Neural progenitor cell (in vitro differentiated cells): ENCODE measurements at places on chromosomes 12 and 14. TPM values are rescaled to one million over a fixed set of nuclear protein-coding genes. Genes with fewer than 3 reads are reported as not detected.

VRTN gene
- 7.9 and 18.6 TPM in 2 replicates for total RNA-seq

DNA sequence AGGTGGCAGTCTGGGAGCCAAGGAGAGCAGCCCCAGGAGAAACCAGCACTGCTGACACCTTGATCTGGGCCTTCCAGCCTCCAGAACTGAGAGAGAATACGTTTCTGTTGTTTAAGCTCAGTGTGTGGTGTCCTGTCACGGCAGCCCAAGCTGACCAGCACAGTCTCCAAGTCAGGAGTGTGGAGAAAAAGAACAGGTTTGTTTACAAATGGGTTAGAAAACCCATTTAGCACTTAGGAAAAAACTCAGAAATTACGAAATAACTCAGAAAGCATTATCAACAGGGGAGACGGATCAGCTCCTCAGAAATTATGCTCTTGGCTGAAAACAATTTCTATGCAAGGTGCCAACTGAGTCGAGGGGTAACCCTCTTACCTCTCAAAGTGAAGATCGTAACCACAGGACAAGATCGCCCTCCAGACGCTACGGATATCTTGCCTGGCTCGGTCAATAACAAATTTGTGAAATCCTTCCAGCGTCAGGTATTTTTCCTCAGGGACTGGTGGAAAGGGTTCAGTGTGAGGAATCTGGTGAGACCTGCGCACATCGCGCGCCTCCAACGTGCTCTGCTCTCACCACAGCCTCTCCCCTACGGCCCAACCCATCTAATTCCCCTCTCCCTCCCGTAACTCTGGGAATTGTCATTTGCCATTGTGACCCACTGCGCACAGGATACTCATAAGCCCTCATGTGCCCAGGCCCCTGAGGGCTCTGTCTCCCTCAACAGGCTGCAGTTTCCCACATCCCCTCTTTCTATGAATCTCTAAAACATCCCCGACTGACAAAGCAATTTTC is 50.2 kb downstream of the TRAFD1 start:
- H3K4me3 ChIP-seq: no peak overlapping the region
- no peak overlapping the region for H3K27ac ChIP-seq
- DNase-seq: no peak
- H3K4me1 ChIP-seq: no peaks in the 10 kb centered on the region
- H3K36me3 ChIP-seq: no peaks in the 10 kb centered on the region
- H3K27me3 ChIP-seq: no peaks in the 10 kb centered on the region

DNA sequence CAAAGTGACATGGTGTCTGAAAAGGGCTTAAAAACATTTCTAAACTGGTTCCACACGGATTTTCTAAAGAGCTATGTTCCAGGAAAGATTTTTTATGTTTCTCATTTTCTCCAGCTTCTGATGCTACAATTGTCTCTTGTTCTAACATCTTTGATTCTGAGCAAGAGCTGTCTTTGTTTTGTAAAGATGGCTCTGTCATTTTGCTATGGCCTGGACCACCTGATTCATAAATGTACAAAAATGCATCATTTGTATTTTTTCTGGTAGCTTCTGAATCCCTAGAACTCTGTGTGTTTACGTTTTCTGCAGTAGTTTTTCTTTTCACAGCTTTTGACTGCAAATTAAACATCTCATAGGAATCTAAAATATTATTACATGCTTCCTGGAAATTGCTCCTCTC is 3.2 kb downstream of the MLH3 start:
- H3K4me3 ChIP-seq: no peak overlapping the region
- H3K27ac ChIP-seq: no peak overlapping the region
- DNase-seq: no peak

DNA sequence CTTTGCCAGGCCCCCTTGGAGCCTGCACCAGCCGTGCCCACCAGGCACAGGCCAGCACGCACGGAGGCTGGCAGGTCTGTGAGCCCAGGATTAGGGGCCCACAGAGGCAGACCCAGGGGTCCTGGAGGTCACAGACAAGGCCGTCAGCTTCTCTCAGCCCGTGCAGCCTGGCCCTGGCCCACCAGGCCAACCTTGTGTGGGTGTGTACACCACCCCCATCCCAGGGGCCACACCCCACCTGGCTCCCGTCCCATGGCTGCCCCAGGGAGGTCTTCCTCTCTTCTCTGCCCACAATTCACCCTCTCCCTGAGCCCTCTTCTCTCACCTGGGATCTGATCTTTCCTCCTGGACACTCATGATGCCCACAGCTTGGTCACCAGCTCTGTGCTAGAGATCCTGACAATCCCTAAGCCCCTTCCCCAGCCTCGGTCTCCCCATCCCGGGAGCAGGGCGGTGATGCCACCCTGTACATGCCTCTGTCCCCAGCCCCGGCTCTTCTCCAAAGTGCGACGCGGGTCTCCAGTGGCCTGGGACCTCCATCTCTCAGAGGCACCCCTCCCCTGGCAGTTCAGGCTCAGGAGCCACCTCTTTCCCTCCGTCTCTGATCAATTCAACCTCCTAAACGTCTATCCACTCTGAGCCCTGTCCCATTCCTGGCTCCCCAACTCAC is 31.1 kb upstream of the GPR132 start:
- no peak overlapping the region for H3K4me3 ChIP-seq
- H3K27me3 ChIP-seq: peaks cover 36% of the 10 kb centered on the region
- no peaks in the 10 kb centered on the region for H3K36me3 ChIP-seq
- peaks cover 6% of the 10 kb centered on the region for H3K4me1 ChIP-seq
- H3K27ac ChIP-seq: no peak overlapping the region
- DNase-seq: no peak

DNA sequence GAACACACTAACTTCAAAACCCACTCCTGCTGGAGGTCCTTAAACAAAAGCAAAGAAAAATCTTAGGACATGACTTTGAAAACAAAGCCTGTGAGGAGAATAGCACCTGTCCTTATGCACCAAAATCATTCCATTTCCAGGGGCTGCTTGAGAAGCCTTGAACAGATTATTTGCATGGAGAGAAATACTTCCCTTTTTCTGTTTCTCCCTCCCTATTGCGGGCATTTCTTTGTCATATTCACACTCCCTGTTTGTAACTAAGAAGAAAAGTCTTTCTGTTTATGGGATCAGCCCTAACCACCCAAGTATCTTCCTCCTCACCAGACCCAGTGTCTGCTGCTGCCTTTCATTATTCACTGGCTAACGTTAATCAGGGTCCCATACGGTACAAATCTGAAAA is 218.8 kb downstream of the DPF3 start:
- H3K27me3 ChIP-seq: no peaks in the 10 kb centered on the region
- no peak for DNase-seq
- peaks cover 11% of the 10 kb centered on the region for H3K4me1 ChIP-seq
- no peak overlapping the region for H3K27ac ChIP-seq
- no peak overlapping the region for H3K4me3 ChIP-seq

- no peaks in the 10 kb centered on the region for H3K36me3 ChIP-seq
- DNase-seq: no peak
- no peaks in the 10 kb centered on the region for H3K27me3 ChIP-seq
- H3K4me3 ChIP-seq: no peak overlapping the region
- no peak overlapping the region for H3K27ac ChIP-seq
- peaks cover 9% of the 10 kb centered on the region for H3K4me1 ChIP-seq
Observed at GRCh38 chr12:91817517-91817916, 328.1 kb downstream of the BTG1 start.

SCN8A gene
- 9.3 and 14.2 TPM in 2 replicates for total RNA-seq

GRCh38 chr12:51395283-51396230 is 4.4 kb upstream of the GALNT6 start:
- no peaks in the 10 kb centered on the region for H3K4me1 ChIP-seq
- no peak overlapping the region for H3K4me3 ChIP-seq
- DNase-seq: no peak
- H3K27ac ChIP-seq: no peak overlapping the region
- H3K36me3 ChIP-seq: no peaks in the 10 kb centered on the region

ENDOU gene
- not detected in 2 replicates for total RNA-seq

EFS gene
- total RNA-seq: 21.7 and 74.3 TPM in 2 replicates

DNA sequence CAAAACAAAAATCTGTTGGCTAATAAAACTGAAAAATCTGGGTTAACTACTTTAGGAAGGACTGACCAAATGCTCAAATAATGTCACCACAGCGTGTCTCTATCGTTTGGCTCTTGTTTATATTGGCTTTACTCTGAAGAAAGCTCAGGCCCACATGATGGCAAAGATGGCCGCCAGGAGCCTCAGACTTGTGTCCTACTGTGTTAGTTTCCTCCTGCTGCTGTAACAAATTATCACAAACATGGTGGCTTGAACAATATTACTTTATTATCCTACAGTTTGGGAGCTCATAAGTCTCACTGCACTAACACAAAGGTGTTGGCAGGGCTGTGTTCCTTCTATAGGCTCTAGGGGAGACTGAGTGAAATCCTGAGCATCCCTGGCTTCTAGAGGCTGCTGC is 303.0 kb downstream of the DAD1 start:
- no peaks in the 10 kb centered on the region for H3K36me3 ChIP-seq
- no peak overlapping the region for H3K27ac ChIP-seq
- no peak overlapping the region for H3K4me3 ChIP-seq
- DNase-seq: no peak
- no peaks in the 10 kb centered on the region for H3K4me1 ChIP-seq

DNA sequence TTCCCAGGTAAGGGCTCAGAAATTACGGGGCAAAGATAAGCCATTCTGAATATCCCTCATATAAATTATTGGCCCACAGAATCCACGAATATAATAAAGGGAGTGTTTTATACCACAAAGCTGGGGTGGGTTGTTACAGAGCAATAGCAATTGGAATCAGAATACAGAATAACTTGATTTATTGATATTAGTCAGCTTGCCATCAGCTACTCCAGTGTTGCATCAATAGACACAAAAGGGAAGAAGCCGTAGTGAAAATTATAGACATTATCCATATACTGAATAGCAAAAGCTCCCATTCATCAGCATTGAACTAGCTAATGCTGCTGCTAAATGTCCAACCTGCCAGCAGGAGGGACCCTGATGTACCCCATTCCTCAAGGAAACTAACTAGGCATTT is 18.3 kb downstream of the MDGA2 start:
- no peak for DNase-seq
- H3K27ac ChIP-seq: no peak overlapping the region
- no peaks in the 10 kb centered on the region for H3K4me1 ChIP-seq
- H3K36me3 ChIP-seq: no peaks in the 10 kb centered on the region

GRCh38 chr14:60680511-60680910 is 31.2 kb upstream of the SIX1 start:
- no peaks in the 10 kb centered on the region for H3K36me3 ChIP-seq
- H3K27ac ChIP-seq: no peak overlapping the region
- H3K27me3 ChIP-seq: no peaks in the 10 kb centered on the region
- no peak for DNase-seq
- peaks cover 13% of the 10 kb centered on the region for H3K4me1 ChIP-seq

GRCh38 chr14:92471919-92472318 is 41.7 kb upstream of the RIN3 start:
- H3K4me3 ChIP-seq: no peak overlapping the region
- no peak for DNase-seq
- no peaks in the 10 kb centered on the region for H3K36me3 ChIP-seq
- H3K27me3 ChIP-seq: no peaks in the 10 kb centered on the region
- no peaks in the 10 kb centered on the region for H3K4me1 ChIP-seq
- no peak overlapping the region for H3K27ac ChIP-seq

IL26 gene
- not detected in 2 replicates for total RNA-seq

DNA sequence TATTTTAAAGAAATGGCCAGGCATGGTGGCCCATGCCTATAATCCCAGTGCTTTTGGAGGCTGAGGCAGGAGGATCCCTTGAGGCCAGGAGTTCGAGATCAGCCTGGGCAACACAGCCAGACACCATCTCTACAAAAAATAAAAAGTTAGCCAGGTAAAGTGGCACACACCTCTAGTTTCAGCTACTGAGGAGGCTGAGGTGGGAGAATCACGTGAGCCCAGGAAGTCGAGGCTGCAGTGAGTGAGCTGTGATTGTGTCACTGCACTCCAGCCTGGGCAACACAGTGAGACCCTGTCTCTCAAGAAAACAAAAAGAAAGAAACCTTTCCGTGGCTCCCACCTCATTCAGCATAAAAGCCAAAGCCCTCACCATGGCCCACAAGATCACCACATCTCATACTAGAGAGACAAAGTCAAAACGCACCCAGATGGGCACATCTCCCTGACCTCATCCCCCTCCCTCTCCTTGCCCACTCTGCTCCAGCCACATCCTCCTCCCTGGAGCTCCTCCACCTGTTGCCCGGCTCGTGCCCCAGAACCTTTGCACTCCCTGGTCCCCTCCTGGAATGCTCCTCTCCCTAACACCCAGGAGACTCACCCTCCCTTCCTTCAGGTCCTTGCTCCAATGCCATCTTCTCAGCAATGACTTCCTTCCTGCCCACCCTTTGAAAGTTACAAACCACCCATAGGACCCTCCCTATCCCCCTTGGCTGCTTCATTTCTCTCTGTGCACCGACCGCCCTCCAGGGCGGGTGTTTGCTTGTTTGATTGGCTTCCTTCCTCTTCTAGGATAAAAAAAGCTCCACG is 4.8 kb upstream of the SCARB1 start:
- peaks cover 21% of the 10 kb centered on the region for H3K4me1 ChIP-seq
- H3K27me3 ChIP-seq: peaks cover 3% of the 10 kb centered on the region
- DNase-seq: no peak
- H3K4me3 ChIP-seq: no peak overlapping the region
- no peak overlapping the region for H3K27ac ChIP-seq

TOMM20L gene
- total RNA-seq: not detected in 2 replicates

RHOJ gene
- not detected in 2 replicates for total RNA-seq

- H3K27me3 ChIP-seq: peaks cover 43% of the 10 kb centered on the region
- peaks cover 8% of the 10 kb centered on the region for H3K4me1 ChIP-seq
- H3K36me3 ChIP-seq: no peaks in the 10 kb centered on the region
- peak; percentile 64 for DNase-seq
- no peak overlapping the region for H3K27ac ChIP-seq
- no peak overlapping the region for H3K4me3 ChIP-seq
Observed at GRCh38 chr12:49553512-49554088, 14.3 kb downstream of the MCRS1 start.

- H3K4me1 ChIP-seq: no peaks in the 10 kb centered on the region
- H3K27ac ChIP-seq: no peak overlapping the region
- H3K36me3 ChIP-seq: no peaks in the 10 kb centered on the region
- no peak for DNase-seq
- H3K27me3 ChIP-seq: no peaks in the 10 kb centered on the region
Observed at GRCh38 chr12:121849665-121850064, 9.0 kb downstream of the HPD start.

GRCh38 chr12:47858511-47859266 is 39.0 kb upstream of the HDAC7 start:
- no peak overlapping the region for H3K4me3 ChIP-seq
- H3K36me3 ChIP-seq: no peaks in the 10 kb centered on the region
- no peak overlapping the region for H3K27ac ChIP-seq
- no peak for DNase-seq

LRP1-AS gene
- total RNA-seq: not detected in 2 replicates

DNA sequence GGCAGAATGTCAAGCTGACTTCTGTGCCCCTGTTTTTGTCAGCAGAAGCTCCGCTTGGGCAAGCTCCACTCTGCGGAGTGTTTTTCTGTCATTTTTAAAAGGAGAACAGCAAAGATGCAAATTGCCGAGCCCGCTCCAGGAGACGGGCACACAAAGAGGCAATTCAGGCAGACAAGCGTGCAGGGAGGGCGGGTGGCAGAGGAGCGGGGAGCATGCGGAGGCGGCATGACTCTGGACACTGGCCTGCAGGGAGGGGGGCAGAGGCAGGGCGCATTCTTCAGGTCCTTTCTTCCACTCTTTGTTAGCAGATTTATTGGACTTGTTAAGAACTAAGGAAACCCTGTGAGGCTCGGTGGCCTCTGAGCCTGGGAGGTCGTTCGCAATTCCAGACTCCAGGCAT is 187.3 kb upstream of the RMST start:
- H3K27me3 ChIP-seq: no peaks in the 10 kb centered on the region
- peak overlapping the region; percentile 94 for H3K27ac ChIP-seq
- DNase-seq: peak; percentile 95

ARHGEF25 gene
- total RNA-seq: 17.3 and 27.3 TPM in 2 replicates

KRT74 gene
- total RNA-seq: not detected in 2 replicates

- H3K4me1 ChIP-seq: peaks cover 8% of the 10 kb centered on the region
- H3K27ac ChIP-seq: no peak overlapping the region
- H3K4me3 ChIP-seq: no peak overlapping the region
- H3K27me3 ChIP-seq: no peaks in the 10 kb centered on the region
- no peaks in the 10 kb centered on the region for H3K36me3 ChIP-seq
Observed at GRCh38 chr12:80769553-80770140, 52.9 kb downstream of the MYF5 start.
